ENCODE measurements at places on chromosomes 16 and 17.

DNA sequence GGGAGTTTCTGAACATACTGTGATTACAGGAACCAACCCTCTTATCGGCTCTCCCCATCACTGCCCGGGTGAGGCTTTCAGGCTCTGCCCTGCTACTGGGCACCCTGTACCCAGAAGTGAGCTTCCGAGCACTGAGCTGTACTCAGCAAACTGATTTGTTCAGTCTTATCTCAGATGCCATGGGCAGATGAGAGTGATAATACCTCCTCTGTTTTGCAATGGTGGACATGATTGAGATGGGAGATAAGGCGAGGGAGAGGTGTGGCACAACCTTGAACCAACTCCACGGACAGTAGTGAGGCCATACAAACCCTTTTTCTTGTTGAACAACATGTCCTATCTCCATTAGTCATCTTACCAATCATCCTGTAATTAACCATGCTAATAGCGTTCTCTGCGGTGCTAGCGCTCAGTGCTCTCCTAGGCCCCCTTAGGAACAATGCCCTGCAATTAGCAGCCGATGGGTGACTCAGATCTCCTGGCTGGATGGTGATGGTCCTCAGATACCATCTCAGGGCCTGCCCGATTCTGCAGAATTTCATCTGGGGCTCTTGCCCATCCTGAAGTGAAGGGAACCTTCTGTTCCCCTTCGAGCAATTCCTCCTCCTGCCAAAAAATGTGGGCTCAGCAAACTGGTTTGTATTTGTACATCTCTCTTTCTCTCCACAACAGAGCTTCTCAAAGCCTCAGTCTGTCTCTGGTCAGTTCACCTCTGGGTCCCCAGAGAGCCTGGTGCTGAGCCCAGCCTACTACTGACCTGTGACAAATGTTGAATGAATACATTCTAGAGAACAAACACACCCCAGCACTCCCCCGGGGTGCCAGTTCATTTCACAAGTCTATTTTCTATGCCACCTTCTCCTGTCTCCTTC is 139.3 kb upstream of the IRX3 start:
- no peak for DNase-seq

DNA sequence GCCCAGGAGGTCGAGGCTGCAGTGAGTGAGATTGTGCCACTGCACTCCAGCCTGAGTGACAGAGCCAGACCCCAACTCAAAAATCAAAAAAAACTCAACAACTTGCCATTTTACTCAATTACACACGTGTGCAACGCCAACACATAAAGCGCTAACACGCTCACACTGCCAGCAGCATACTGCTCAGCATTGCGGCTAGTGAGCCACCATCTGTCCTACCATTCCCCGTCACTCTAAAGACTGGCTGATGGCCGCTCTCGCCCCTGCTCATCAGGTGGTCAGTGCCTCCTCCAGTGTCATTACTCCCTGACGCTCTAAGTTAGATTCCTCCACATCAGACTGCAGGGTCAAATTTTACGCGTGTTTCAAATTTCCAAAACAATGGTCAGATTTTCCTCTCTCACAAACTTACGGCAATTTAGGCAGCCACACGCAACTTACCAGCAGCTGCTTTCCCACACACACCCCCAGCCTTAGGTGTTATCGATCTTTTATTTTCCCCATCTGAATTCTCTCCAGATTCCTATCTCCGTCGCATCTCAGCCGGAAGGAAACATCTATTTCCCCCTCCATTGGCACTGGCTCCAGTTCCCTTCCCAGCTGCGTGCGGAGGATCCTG is 240.8 kb downstream of the C16orf95 start:
- DNase-seq = no peak

DNA sequence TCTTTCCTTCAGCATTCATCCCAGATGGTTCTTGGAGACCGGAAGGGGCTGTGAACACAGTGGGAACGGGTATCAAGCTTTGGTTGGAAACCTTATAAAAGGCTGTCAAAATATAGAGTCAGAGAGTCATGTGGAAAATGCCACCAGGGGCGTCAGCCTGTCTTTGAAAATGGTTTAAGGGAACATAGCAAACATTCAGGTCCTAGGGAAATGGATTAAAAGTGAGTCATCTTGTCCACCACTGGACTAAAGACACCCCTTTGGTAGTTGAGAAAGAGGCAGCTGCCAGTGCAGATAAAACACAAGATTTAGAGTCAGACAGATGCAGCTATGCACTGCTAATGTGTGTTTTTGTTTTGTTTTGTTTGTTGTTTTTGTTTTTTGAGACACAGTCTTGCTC is 47.8 kb upstream of the BCO1 start:
- DNase-seq = no peak

- DNase-seq = peak; percentile 80
Measured at GRCh38 chr16:88375996-88376834, 6.5 kb upstream of the ZNF469 start.

DNA sequence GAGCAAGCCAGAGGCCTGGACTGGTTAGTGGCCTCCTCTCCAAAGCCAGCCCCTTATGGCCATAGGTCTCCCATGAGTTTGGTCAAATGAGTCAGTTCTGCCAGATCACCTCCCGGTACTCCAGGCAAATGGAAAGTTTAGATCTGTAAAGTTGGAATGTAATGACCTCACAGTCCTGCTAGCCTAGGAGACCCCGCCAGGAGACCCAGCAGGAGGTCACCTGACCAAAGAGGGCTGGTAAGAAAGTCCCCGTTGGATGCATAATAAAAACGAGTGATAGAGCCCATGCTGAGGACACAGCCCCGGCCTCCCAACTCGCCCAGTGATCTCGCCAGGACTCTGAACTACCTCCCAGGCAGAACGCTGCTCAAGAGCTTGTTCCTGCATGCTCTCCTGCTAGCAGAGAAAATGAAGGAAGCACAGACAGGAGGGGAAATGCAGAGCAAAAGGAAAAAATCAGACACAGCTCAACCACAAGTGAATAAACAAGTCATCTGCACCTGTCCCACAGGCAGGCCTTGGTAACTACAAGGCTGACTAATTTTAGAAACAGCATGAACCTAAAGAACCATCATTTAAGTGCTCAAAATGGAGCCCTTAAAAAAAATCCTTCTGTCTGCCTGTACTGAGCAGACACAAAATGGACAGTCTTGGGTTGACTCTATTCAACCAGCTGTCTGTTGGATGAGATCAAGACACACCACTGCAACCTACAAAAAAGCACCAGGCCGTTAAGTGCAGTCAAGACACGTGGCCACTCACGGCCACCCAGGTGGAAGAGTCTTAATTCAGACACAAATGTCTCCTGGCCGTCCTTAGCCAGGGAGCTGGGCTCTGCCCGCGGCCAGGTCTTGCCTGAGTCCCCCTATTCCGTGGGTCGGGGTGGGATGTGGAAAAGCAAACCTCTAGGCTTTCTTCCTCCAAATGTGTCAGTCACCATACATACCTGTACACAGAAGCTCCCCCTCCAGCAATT is 9.2 kb downstream of the CDIP1 start:
- DNase-seq = no peak

DNA sequence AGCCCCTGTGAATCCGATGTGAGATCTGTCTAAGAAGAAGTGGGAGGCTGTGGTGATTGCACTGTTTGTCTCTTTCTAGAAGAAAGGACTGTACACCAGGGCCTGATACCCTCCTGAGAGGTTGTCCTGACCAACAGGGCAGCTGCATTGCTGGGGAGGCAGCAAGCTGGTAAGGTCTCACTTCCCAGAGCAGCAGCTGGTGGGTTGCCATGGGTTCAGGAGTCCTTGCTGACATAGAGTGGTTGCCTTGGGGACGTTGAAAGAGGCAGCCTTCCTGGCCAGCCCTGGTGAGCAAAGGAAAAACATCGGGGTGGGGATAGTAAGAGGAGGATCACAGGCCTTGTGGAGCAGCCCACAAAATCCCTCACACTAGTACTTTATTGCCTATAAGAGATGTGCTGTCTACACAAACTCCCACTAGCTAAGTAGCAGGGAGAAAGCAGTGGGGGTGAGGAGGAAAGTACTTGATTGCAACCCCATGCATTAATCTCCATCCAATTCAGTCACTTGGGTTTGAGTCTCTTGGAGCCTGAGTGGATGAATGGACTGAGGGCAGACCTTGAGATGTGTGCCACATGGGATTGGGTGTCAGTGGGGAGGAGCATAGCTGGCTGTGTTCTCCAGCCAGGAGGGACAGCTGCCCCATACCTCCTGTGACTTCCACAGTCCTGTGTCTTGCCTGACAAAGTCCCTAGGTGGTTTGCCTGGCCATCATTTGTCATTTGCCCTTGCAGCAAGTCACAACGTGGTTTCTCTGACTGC is 143.8 kb upstream of the RPL38 start:
- no peak for DNase-seq

DNA sequence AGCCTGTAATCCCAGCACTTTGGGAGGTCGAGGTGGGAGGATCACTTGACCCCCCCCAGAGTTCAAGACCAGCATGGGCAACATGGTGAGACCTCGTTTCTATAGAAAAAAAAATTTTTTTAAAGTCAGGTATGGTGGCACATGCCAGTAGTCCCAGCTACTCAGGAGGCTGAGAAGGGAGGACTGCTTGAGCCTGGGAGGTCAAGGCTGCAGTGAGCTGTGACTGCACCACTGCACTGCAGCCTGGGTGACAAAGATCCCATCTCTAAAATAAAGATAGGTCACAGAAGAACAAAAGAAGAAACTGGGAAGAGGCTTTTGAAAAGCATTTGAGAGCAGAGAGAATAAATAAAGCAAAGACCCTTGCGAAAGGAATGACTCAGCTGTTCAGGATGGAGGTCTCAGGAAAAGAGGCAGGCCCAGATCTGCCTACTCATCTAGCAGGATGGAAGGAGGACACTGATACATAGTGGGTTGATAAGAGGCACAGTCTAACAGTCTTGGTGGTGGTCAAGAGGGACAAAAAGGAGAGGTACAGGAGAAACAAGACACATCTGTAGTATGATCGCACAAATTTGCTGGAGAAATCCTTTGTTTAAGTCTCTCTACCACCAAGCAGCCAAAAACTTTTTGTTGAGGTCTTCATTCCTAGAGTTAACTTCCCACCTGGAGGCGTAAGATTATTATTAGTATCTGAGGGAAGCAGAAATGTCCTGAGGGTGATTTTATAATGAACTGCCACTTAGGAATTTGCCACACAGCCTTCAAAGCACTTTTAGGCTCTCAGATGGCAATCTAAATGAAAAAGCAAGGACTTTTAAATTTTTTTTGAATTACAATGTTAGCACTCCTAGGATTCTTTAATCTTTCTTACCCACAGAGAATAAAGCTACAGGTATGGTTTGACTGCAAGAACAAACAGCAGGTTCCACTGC is 17.6 kb downstream of the ZSWIM7 start:
- DNase-seq = no peak

GRCh38 chr16:58678716-58679115 is 5.9 kb downstream of the SLC38A7 start:
- DNase-seq = no peak

DNA sequence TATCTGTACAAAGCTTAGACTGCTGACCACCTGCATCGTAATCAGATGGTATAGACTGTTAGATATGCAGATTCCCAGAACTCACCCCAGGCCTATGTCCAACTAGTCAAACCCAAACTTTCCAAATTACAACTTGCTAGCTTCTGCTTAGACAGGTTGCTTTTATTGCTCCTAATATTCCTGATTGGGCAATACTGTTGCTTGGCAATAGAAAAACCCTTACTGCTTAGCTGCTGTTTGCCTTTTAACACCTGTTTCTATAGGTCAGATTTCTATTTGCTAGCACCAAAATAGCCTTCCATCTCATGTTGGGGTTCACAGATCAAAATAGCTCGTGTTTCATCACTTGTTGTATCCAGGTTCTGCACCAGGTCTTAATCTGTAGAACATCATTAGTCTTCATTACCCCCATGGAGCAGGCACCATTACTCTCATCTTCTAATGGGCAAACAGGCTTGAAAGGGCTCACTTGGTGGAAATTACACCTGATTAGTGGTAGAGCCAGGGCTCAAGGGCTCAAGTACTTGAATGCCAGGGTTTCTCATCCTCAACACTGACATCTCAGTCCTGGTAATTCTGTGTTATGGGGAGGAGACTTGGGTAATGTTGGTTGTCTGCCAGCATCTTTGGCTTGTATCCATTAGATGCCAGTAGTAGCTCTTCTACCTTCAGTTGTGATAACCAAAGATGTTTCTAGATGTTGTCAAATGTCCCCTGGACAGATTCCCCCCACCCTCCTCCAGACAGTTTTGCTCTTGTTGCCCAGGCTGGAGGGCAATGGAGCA is 2.7 kb downstream of the ZP2 start:
- DNase-seq = no peak

DNA sequence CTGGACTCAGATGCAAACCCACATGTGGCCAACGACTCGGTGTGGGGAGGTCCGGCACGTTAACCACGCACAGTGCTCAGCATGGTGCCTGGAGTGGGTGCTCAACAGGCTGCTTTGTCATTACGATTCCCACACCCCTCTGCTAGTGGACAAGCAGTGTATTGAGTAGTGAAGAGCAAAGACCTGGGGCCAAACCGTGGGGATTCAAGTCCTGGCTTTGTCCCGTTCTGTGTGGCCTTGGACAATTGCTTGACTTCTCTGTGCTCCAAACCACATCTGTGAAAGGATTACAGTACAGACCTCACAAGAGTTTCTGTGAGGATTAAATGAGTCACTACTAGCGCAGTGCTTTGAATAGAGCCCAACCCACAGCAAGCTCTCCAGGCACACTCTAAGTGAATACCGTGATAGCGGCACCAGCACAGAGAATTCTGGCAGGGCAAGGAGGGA is 33.8 kb downstream of the TRPV2 start:
- no peak for DNase-seq

- DNase-seq = peak; percentile 9
Measured at GRCh38 chr16:87165151-87165550, 152.0 kb downstream of the C16orf95 start.

GRCh38 chr16:27978876-27979275 is 84.6 kb downstream of the GSG1L start:
- no peak for DNase-seq

DNA sequence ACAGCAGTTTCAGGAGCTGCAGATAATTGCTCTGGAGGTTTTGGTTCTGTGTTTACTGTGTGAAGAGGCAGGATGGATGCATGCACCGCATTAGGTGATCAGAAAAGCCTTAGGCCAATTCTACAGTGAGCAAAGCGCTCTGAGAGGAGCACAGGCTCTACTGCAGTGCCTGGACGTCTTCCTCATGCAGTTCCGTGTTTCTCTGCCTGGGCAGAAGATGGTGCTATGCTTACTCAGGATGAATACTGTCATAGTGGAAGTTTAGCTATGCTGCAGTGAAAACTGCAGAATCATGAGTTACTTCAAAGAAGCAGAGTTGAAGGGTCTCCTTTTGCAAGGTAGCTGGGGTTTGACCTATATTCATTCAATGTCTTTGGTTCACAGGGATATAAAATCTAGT is 1012.4 kb downstream of the KCNJ18 start:
- no peak for DNase-seq

- no peak for DNase-seq
Measured at GRCh38 chr16:64434526-64435069, 687.3 kb downstream of the CDH11 start.

DNA sequence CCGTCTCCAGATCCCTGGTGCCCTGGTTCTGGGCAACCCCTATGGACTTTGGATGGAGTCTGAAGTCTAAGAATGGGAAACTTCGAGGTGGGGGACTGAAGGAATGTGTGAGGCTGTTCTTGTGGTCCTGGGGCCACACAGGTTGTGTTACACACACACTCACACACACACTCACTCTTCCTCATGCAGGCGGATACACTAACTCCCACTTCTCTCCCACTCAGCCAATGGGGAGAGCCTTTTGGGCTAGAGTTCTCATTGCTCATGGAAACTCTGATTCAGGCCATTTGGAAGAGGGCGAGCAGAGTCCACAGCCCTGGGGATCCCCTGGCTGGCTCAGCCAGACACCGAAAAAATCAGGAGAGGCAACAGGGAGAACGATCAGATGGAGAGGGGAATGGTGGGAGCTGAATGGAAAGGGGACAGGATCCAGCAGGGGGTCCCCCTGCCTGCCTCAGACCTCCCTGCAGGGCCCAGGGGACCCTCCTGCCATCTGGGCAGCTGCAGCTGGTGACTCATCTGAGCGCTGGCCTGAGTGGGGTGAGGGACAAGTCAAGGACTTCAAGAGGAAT is 9.1 kb downstream of the IGFBP4 start:
- peak; percentile 77 for DNase-seq

All from left hindlimb (tissue), 1 donor.